CD4-positive, alpha-beta T cell treated with Interleukin-21 for 1 hour (primary cell): ENCODE measurements at places on chromosomes 3 and 15.
A peak's percentile ranks its signal among the peaks of the same experiment; 100 is the strongest.

- no peak for DNase-seq
Measured at GRCh38 chr15:41899854-41900442, 6.1 kb upstream of the SPTBN5 start.

DNA sequence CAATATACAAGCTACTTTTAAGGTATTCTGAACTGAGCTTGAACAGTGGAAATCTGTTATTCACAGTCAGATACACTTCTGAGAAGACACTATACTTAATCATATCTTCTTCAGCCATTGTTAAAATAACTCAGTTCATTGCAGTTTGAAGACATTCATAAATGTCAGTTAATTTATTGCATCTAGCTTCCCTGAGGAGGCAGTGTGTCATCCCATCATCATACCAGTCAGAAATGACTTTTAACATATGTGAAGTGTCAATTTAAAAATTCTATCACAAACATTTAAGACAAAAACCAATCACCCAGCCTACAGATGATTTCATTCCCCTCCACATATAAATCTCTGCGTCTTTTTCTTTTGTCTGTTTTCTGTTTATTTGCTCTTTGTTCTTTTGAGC, 7.5 kb downstream of the TMEM207 start:
- no peak for DNase-seq

GRCh38 chr3:18499301-18499700, 74.2 kb upstream of the SATB1 start:
- DNase-seq: peak; percentile 33

GRCh38 chr3:165259541-165260193, 63.5 kb upstream of the SLITRK3 start:
- no peak for DNase-seq
